ENCODE measurements at places on chromosomes 2 and 18.

GRCh38 chr2:13611939-13612338 is 895.2 kb downstream of the TRIB2 start:
- DNase-seq, result no peak

- no peak for DNase-seq
Observed at GRCh38 chr18:80171054-80171872, 62.2 kb downstream of the ADNP2 start.

DNA sequence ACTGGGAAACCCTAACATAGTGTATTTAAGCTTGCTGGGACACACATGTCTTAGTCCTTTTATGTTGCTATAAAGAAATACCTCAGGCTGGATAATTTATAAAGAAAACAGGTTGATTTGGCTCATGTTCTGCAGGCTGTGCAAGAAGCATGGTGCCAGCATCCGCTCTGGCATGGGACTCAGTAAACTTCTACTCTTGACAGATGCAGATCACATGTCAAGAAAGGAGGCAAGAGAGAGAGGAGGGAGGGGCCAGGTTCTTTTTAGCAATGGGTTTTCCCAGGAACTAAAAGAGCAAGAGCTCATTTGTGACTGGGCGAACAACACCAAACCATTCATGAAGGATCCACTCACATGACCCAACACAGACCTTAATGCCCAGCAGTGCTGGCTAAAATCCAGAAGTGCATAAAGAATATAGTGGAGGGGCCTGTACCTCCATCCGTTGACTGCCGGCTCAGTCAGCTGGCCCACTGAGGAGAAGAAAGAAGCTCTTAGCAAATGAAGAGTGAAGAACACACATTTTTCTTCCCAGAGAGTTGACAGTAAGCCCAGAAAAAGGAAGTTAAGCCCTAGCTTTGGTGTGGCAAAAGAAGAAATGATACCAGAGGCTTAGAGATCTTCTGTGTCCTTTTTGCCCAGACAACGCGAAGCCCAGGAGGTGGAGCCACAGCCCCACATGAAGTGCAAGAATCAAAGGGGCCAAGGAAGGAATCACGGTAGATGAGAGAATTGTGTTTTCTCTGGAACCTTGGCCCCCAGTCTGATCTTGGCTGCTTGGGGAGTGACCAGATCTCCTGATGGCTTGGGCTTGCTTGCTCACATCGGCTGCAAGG is 183.5 kb upstream of the FAM98A start:
- DNase-seq, result no peak

DNA sequence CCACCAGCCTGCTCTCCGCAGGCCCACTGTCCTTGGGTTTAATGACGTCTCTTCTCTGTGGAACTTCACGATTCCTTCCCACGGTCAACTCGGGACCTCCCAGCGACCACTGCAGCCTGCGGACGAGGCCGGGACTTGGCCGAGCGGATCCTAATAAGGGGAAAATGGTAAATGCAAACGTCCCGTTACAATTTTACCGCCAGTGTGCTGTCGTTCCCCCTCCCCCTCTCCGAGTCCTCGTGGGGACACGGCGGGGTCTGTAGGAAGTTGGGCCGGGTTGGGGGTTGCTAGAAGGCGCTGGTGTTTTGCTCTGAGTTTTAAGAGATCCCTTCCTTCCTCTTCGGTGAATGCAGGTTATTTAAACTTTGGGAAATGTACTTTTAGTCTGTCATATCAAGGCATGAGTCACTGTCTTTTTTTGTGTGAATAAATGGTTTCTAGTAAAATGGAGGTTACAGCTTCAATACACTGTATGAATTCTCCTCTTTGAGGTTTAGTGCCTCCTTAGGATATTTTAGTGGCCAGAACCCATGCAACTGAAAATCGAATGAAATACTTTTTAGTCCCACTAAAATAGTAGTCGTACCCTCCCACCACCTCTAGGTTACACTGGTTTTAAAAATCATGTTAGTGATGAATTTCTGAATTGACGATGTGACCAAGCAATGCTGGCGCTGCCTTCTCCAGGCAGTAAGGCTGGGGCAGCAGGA is 2.3 kb downstream of the HOXD11 start:
- DNase-seq, result no peak

GRCh38 chr18:685438-685837 is 27.0 kb downstream of the ENOSF1 start:
- DNase-seq, result no peak

GRCh38 chr2:20148923-20149702 is 75.8 kb downstream of the SDC1 start:
- peak; percentile 36 for DNase-seq

- no peak for DNase-seq
Observed at GRCh38 chr18:53191634-53192033, 851.6 kb downstream of the DCC start.

DNA sequence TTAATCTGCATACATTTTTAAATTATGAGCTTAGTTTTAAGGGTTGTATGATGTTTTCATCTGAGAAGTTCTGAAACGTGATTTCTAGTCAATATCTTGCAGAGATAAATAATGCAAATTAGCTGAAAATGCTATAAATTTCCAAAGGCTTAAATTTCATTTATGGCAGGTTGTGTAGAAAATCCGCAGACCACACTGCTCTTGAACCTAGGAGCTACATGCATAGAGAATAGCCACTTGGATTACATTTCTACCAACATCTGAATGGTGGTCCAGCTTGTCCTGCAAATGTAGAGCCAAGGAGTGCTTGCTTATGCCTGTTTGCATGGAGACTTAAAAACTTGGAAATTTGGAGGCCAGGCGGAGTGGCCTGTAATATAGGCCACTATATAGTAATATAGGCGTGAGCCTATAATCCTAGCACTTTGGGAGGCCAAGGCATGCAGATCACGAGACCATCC is 6.8 kb downstream of the MAT2A start:
- DNase-seq, result peak; percentile 53

GRCh38 chr18:35662293-35663062 is 80.9 kb downstream of the GALNT1 start:
- no peak for DNase-seq

Measured in cerebellar cortex (tissue), 1 donor.